ENCODE measurements at places on chromosomes 3 and 15.
A peak's percentile ranks its signal among the peaks of the same experiment; 100 is the strongest.

- no peak for DNase-seq
These were observed 18.7 kb upstream of the ITPKA start for GRCh38 chr15:41474941-41475340.

DNA sequence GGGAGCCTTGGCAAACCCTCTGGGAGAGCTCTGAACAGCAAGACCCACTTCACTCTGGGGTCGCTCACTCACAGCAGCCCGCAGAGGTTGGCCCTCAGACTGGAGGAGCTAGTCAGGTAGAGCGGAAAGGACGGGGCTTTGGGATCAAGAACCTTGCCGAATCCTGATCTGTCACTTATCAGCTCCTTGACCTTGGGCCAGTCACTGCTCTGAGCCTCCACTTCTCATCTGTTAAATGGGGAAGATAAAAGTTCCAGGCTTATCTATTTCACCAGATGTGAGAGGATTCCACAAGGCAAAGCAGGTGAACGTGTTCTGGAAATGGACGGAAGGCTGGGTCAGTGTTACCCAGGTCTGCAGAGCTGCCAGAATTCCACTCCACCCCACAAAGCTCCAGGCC lies 29.4 kb downstream of the SEMA5B start:
- no peak for DNase-seq

DNA sequence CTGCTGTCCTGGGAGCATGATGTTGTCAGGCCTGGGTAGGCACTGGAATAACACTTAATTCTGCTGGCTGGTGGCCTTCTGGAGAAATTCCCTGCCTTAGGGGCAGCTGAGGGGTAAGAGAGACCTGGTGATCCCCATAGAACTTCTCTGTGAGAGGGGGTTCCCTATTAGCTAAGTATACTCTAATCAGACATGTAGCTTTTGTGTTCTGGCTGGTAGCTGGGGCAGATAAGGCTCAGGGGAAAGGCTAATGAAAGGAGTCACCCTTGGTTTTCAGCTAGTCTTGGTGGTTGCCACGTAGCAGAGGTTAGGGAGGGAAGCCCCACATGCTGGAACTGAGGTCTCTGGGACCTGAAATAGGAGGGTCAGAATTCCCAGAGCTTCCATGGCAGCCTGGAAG lies 952 bp upstream of the HDDC3 start:
- no peak for DNase-seq

DNA sequence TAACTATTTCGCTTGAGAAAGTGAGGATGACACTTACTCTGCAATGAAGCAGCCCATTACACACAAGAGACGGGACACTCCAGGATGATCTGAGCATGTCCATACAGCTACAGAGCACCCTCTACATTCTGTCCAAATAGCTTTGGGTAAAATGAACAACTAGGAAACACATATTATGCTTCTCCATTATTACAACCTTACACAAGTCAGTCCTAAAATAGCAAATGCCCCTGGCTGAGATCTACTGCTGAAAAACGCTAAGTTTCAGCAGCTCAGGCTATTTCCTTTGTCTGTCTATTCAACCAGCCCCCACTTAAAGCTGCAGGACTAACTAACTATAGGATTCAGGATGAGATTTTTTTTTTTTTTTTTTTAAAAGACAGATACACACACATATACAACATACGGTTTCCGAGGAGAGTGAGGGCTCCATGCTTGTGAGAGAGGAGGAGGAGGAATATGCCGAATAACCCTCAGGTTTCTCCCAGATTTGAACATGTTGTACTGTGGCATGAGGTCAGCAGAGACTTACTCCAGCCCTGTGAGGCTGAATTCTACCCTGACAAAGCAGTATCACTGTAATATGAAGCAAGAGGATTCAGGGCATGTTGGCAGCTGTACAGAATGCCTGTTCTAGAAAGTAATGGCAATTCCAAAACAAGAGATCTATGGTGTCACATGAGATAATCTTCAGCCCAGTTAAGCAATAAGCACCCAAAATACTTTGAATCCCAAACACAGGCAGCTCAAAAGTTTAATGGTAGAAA lies 117.3 kb upstream of the PLXND1 start:
- no peak for DNase-seq

- no peak for DNase-seq
These were observed 4.2 kb upstream of the CPLX3 start for GRCh38 chr15:74822233-74822632.

DNA sequence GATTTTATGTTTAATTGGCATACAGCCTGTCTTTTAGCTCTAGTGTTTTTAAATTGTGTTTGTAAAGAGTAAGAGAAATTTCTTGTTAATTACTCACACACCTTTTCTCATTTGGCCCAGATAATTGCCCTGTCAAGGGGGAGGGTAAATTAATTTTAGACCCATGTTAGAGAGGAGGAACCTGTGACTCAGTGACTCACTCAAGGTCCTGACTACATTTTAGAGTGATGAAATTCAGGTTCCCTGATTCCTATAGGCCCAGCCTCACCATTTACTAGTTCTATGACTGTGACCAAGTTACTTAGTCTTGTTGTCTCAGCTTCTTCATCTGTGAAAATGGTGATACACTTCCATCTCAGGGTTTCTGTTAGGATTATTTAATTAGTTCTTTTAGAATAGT lies 125.2 kb upstream of the DPH6 start:
- no peak for DNase-seq

DNA sequence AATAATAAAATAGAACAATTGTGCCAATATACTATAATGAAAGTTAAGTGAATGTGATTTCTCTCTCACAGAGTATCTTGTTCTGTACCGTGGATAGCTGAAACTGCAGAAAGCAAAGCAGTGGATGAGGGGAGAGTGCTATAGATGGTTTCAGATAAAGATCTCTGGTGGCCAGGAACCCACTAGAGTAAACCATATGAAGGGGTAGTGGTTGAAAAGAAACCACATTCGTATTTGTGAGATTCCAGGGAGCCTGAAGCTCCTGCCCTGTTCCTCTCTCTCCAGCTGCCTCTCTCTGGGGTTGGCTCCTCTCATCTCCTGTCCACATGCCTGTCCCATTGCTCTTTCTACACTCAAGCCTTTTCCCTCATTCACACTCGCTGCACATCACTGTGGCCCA lies 8.9 kb downstream of the ABHD17C start:
- no peak for DNase-seq

- no peak for DNase-seq
These were observed 133.7 kb downstream of the VGLL4 start for GRCh38 chr3:11510001-11510340.

DNA sequence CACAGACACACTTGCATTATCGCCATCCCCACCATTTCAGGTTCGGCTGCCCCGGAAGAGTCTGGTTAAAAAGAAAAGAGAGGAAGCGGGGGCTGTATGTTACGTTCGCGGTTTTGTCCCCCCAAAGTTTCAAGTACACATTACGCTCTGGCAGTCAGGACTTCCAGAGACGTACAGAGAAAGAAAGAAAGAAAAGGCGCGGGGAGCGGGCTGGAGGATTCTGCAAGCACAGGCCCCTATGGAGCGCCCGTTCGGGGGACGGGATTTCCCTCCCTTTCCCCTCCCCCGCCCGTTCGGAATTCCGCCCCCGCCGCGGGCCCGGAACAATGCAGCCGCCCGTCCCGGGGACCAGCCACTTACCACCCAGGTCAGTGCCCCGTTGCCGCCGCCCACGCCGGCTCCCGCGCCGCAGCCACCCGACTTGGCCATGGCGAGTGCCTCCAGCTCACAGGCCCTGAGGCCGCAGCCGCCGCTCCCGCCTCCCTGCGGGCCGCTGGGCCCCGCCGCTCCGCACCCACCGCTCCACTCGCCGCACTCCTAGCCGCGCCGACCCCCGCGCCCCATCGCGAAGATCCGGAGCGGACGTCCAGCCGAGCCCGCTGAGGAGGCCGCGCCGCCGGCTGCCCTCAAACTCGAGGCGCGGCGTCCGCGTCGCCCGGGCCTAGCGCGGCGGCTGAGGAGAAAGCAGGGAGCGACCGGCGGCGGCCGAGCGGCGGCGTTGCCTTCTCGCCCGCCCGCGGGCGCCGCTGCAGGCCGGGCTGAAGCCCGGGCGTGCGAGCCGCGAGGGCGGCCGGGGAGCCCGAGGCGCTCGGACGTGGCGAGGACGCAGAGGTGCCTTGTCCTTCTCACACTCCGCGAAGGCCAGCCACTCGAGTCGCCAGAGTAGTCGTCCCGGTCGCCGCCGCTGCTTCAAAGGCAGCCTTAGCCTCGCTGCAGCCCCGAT lies 567 bp downstream of the TOP2B start:
- peak; percentile 61 for DNase-seq

- no peak for DNase-seq
These were observed 9.4 kb downstream of the CLSTN2 start for GRCh38 chr3:139944256-139944910.

DNA sequence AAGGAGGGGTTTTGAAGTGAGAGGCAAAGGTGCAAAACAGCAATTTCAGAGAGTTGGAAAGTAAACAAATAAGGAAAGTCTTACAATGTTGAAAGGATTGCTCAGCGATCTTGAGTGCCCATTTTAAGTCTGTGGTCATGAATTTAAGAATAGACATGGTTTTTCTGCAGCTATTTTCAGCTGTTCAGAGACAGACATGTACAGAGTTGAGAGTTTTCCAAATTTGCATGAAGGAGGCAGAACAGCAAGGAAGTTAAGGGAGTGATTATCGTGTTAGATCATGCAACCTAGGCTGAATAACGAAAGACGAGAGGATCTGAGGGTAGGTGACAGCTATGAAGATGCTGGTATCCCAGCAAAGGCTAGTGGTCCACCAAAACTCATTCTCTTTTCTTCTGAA lies 37.2 kb downstream of the DET1 start:
- no peak for DNase-seq

DNA sequence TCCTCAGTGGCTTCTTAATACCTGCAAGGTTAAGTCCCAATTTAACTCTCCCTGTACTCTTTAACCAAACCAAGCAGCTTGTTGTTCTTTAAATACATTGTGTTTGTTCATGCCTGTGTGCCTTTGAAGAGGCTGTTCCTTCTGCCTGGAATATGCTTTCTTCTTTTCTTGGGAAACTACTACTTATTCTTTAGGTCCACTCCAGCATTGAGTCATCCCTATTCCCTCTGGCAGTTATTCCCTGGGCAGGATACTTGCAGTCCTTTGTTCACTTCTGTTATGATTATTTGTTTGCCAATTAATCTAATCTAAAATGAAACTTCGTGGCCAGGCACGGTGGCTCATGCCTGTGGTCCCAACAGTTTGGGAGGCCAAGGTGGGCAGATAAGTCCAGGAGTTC lies 139.3 kb downstream of the ZNF609 start:
- no peak for DNase-seq

GRCh38 chr3:132726341-132726823 lies 4.2 kb upstream of the NPHP3 start:
- DNase-seq = peak; percentile 55

DNA sequence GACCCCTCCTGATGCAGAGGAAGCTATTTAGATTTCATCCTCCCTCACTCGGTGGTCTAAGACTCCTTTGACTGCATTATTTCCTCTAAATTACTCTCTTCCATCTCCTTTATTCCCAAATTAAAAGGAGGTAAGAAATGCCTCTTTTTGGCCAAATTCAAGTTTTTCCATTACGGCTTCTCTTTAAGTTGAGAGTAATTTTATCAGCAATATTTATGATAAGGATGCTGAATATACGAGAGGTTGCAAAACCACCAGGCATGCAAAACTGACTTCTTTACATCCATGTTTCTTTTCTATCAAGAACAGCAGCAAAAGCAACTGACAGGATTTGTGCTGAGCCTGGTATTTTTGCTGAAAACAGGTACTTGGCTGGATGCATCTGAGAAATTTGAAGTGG lies 262.0 kb upstream of the RARB start:
- no peak for DNase-seq

GRCh38 chr3:160643994-160644393 lies 33.0 kb upstream of the ARL14 start:
- no peak for DNase-seq

GRCh38 chr3:107425033-107425432 lies 47.8 kb downstream of the CCDC54 start:
- no peak for DNase-seq

- peak; percentile 75 for DNase-seq
These were observed 12.4 kb upstream of the RAB11A start for GRCh38 chr15:65856821-65857455.

DNA sequence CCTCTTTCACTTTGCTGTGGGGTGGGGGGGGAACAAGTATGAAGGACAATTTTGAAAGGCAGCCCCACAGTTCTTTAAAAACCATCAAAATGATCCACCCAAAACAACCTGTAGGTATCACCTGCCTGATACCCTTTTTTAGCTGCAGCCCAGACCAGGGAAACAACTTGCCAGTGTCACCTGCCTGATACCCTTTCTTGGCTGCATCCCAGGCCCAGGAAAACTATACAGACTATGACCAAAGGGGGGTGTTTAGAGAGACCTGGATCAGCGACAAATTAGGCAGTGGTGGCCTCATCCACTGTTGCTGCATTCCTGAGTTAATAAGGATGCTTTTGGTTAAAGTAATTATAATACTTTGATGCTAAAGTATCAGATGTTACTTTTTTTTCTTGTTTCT lies 122.0 kb downstream of the VPS13C start:
- DNase-seq = no peak

- no peak for DNase-seq
These were observed 32.8 kb upstream of the SLC9A9 start for GRCh38 chr3:143881095-143881494.

DNA sequence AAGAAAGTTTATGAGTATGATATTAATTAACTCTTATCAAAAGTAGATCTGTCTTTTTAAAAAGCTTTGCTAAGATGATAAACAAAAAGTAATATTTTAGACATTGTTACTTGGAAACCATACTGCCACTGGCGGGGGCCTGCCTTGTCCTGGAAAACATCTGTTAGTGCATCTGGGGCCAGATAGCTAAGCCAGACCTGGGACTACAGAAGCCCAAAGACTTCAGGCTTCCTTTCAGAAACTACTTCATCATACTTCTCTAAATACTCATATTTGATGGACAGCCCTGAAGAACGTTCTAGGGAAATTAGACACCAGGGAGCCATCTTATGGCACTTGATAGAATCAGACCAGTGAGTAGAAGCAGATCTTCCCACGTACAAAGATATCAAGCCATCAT lies 795.4 kb upstream of the SEMA6D start:
- DNase-seq = no peak

GRCh38 chr15:55588070-55588814 lies at the start of gene PYGO1:
Gene PYGO1 (minus strand): TSS chr15:55588345. CDS start chr15:55587883, 462 bp downstream.
- peak; percentile 7 for DNase-seq

DNA sequence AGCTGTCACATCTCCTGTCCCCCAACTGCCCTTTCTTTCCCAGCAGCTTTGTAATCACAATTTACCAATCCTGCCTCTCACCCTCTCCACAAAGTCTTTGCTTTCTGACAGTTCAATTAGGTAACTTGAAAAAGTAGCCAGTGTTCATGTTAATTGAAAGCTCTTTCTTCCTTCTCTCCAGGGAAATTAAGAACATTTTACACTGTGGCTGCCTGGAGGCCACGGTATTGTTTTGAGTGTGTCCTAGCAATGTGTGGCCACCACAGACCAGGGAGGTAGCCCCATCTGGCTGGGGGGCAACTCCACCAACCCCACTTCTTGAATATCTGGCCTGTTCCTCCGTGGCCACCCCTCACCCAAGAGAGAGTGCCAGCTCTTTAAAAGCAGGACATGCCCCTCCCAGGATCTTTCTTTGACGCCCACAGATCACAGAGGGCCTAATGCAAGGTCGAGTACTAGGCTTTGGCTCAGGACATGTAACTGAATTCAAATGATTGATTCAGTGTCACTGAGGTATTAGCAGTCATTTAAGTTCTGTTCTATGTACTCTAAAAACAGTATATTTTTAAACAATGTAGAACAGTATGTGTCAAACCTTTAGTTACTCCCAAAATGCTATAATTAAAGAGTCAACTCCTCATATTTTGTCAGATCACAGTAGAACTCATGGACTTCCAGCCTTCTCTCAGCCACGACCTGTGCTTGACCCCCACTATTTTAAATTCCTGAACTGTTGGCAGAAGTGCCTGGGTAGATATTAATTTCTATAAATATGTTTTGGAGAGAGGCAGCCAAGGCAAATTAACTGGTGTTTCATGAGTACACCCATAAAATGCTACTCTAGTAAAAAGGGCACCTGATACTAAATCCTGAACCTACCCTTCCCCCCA lies 164.5 kb downstream of the TNIK start:
- no peak for DNase-seq

Data from CD8-positive, alpha-beta memory T cell (primary cell).